ENCODE measurements at places on chromosomes 2 and 18.

DNA sequence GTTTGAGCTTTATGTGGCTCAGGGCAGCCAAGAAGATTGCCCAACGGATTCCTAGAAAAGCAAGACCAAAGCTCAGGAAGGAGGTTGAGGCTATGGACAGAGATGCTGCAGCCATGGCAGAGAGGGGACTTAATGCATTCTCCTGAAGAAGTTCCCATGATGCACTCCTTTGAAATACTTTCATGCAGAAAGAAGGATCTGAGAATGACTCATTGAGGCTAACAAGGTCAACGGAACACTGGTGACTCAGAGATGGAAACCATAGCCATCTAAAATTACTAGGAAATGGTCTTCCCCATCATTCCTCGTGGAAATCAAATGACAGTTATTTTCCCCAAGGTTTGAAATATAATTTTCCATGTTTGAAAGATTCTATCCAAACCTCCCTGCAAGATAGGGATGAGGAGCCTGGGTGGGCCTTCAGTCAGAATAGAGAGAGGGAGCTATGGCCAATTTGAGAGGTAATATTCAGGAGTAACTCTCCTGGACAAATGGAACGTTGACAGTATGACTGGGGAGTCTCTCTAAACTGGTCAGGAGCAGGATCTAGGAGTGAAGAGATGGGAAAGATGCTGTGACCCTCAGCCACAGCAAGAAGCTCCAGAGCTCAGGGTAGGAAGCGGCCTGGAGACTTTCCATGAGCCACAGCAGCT is 63.0 kb downstream of the REEP1 start:
- DNase-seq = no peak

DNA sequence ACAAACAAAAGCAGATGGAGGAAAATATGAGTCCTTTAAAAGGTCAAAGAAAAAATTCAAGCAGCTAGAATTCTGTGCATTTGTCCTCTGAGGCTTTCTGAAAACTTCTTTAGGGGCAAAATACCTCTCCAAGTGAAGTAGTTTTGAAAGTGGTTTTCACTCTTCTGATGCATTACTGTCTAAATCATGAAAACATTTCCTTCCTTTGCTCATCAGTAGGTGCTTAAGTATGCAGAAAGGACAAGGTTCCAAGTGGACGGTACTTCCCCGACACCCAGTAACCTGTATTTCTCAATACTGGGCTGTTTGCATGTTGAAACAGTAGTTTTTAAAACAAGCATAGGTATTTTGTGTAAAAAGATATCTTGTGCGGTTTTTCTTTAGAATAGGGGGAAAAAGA is 189.1 kb upstream of the ERBB4 start:
- DNase-seq = no peak

- DNase-seq = no peak
Measured at GRCh38 chr2:88221365-88221942, 51.3 kb downstream of the THNSL2 start.

GRCh38 chr2:241980193-241980592 is 110.7 kb downstream of the RTP5 start:
- no peak for DNase-seq

DNA sequence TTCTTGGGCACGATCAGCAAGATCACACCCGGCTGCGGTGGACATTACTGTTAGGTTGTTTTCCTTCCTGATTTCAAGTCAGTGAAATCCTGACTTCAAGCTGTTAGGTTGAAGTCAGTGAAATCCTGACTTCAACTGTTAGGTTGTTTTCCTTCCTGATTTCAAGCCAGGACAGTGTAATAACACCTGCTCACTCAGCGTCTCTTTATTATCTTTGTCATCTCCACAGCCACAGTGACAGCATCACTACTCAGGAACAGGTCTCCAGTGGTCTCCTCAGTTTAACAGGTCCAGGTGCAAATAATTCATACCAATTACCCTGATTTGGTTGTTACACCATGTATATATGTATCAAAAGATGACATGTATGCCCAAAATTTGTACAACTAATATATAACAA is 208.1 kb upstream of the REG3G start:
- DNase-seq = no peak

Data from DMS 273 treated with DMSO at 0.1 percent for 48 hours (cell line).